ENCODE measurements at places on chromosomes 3 and 15. TPM values are rescaled to one million over a fixed set of nuclear protein-coding genes. Genes with fewer than 3 reads are reported as not detected.

Gene VIPR1
- 68.9 TPM for total RNA-seq

Gene MCF2L2
- total RNA-seq: 0.84 TPM

Gene RCCD1
- total RNA-seq: 21.5 TPM

Gene SLC22A13
- total RNA-seq: 0.51 TPM

Gene RETNLB
- 17.1 TPM for total RNA-seq

Gene LXN
- 62.6 TPM for total RNA-seq

Gene MCTP2
- total RNA-seq: 41.9 TPM

Gene PLSCR2
- total RNA-seq: 1.3 TPM

Gene ATOSA
- 53.1 TPM for total RNA-seq

Gene GNB5
- total RNA-seq: 23.0 TPM

Gene SEC62
- 166 TPM for total RNA-seq

Gene TM4SF1
- total RNA-seq: 24.9 TPM

Gene EPHB1
- total RNA-seq: 0.64 TPM

Gene GABRR3
- not detected for total RNA-seq

Gene LEKR1
- total RNA-seq: 1.9 TPM

Gene NANOGP8
- not detected for total RNA-seq

Gene RTP3
- total RNA-seq: not detected

Gene WHAMM
- total RNA-seq: 11.4 TPM

Gene POPDC2
- 7.1 TPM for total RNA-seq

Gene GABRA5
- not detected for total RNA-seq

Gene MB21D2
- total RNA-seq: 4.0 TPM

Gene COL6A6
- 0.05 TPM for total RNA-seq

Gene TMCO5A
- total RNA-seq: not detected

Gene MED12L
- 0.55 TPM for total RNA-seq

Gene AEN
- 22.6 TPM for total RNA-seq

Gene GOLGA8Q
- 0.75 TPM for total RNA-seq

Gene SACM1L
- total RNA-seq: 54.1 TPM
